ENCODE measurements at places on chromosomes 1 and 21.

- no peak for DNase-seq
Observed at GRCh38 chr21:21661741-21662140, 663.5 kb downstream of the NCAM2 start.

DNA sequence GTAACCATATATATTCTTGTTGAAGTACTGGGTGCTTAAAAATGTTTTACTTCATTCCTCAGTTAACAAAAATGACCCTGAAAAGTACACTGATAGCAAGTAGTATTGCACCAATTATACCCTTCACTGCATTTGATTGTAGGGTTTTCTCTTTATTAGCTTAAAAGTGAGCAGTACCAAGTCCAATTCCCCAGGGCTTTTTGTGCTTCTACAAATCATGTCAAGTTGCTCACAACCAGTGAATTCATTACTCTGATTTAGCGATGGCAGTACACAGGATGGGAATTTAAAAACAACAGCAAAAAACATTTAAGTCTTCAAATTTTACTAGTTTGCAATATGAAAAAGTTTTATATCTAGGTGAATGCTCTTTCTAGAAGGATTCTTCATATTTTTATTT, 436.4 kb downstream of the PTBP2 start:
- DNase-seq: no peak

GRCh38 chr1:10730985-10731384, 65.5 kb downstream of the CASZ1 start:
- peak; percentile 71 for DNase-seq

- DNase-seq: no peak
Observed at GRCh38 chr1:53821380-53821779, 16.7 kb downstream of the NDC1 start.

DNA sequence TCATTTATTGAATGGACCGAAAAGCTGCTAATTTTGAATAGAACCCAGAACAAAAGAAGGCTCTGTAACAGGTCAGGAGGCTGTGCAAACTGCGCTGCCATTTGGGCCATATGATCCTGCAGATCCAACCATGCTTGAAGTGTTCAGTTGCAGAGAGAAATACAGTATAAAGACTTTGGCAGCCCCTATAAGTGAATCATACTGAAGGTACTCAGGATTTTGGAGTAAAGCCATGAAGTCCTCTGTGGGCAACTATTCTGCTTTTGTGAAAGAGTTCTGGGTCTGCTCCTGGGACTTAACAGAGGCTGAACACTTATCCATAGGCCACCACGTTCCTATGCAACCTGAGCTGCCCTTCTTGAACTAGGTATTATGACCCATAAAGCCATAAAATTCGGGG, 1613.6 kb upstream of the PRMT6 start:
- DNase-seq: peak; percentile 1

DNA sequence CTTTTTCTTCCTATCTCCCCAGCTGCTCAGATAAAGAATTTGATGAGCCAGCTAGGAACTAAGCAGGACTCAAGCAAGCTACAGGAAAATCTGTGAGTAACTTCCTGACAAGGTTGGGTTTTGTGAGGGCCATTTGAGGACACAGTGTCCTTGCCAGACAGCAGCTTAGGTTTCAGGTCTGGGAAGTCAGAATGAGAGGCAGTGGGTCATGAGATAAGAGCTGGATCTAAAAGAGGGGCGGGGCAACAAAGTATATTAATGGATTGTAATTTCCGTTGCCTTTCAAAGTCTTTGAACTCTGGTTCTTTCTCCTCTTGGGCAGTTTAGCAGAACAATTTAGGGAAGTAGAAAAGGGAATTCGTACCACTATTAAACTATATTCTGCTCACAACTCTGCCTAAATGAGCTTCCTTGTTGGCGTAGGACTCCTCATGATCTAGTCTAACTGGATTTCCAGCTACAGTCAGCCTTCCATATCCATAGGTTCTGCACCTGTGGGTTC, 16.6 kb downstream of the STX12 start:
- peak; percentile 74 for DNase-seq

- no peak for DNase-seq
Observed at GRCh38 chr1:116624040-116624439, 43.5 kb downstream of the IGSF3 start.

DNA sequence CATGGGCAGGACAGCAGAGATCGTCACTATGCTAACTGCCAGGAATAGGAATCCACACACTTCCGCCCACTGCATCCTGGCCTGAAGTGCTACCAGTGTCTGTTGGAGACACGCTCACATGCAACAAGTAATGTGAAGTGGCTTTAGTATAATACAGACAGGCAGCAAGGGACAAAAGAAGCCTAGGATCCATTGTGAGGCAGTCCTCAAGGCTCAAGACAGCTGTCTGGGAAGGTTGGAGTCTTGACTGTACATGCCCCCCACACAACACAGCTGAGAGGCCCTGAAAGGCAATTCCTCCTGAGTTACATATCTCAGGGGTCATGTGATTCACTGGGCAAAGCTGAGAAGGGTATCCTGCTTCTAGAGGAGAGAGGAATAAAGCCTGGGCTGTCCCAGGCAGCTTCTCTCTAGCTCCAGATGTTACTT, 39.9 kb upstream of the CD1D start:
- peak; percentile 26 for DNase-seq

- no peak for DNase-seq
Observed at GRCh38 chr1:234217316-234217840, 155.9 kb upstream of the COA6 start.

DNA sequence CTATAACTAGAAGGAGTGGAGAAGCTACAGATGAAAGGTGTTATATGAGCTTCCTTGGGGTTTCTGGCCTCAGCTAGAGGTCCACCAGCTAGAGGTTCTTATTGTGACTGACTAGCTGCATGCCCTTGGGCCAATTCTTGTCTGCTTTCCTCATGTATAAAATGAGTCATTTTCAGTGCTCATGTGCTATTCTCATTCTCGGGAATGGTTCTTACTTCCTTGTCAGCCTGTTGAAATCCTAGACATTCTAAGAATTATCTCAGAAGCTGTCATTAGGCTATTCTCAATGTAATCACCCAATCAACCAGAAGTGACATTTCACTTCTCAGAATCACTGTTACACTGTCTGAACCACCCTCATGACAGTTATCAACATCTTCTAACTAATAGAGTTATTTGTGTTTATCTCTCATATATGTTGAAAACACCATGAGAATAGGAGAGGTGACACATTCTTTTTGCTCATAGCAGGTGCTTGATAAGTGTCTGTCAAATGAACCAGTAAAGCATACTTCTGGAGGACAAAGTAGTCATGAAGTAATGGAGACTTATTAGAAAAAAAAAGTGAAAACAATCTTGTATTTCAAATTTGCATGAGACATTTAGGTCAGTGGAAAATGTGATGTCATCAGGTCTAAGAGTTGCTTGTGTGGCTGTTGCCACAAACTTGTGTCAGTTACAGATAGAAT, 122.8 kb upstream of the IVNS1ABP start:
- peak; percentile 70 for DNase-seq

- DNase-seq: no peak
Observed at GRCh38 chr1:13871413-13871812, 171.4 kb downstream of the PRDM2 start.

DNA sequence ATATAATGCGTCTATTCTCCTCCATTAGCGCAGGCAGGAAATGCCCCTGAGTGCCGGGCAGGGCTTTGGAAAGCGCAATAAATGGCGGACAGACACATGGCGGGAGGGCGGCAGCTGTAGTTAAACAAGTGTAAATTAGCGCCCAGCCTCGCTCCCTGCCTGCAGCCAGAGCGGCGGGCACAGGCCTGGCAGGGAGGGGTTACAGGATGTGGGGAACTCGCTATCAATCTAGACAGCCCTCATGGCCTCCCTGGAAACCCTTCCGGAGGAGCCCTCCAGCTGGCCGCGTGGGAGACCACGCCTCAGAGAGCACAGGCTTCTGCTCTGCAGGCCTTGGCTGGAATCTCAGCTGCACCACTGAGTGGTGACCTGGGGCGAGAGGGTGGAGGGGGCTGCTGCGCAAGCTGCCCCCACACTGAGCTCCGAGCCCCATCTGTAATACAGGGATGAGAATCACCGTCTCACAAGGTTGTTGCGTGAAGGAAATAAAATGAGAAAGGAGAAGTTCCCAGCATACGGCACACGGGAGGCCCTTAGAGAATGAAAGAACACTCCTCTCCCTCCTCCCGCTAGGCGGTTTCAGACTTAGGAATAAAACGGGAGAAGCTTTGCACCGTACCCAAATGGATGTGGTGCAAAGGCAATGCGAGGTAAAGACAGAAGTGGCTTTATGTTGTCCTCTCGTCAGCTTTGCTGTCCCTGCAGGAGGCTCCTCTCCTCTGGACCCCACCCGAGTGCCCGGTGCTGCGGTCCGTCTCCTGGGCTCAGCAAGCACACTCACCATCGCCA, 167.2 kb upstream of the POU3F1 start:
- no peak for DNase-seq

DNA sequence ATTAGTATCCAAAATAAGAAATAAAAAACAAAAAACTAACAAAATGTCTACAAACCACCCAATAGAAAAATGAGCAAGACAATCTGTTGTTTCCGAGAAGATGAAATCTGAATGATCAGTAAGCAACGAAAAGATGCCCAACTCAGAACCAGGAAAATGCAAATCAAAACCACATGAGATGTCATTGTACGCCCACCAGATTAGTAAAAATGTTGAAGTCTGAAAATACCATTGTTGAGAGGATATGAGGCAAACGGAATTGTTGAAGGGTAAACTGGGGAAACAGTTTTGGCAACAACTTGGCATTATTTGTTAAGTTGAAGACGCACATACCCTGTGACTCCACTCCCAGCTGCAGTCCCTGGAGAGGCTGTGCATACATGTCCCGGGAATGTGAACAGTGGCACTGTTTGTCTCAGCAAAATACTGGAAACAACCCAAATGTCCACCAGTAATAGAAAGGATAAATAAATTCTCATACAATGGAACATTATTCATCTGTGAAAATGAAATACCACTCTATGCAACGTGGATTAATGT, 10.6 kb downstream of the ZBTB17 start:
- peak; percentile 91 for DNase-seq

DNA sequence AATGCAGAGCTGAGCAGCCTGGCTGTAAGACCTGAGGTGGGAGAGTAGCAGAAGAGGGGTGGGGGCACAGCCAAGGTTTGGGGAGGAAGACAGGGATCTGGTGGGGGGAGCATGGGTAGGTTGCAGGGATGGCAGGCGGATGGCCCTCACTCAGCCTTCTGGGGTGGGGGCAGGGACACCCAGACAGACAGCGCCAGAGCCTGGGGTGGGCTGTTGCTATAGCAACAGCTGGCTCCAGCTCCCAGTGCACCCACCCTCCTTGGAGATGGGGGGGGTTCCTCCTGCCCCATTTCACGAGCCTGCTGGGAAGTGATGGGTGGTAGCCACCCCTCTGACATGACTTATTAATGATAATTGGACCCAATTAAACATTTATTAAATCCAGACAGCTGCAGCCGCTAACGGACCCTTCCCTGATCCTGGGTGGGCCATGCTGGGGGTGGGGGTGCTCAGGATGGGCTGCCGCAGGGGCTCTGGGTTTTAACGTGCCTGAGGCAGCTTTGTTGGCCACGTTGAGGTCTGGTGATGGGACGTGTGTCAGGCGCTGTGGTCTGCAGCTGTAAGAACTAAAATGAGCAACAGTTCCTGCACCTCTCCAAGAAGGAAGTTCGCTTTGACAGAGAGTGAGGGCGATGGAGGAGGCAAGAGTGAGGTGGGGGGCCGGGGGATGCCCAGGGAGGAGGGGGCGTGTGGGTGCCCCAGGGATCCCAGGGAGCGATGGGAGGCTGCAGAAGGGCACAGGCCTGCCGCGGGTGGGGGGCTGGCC, 19.4 kb downstream of the AGRN start:
- DNase-seq: no peak

- DNase-seq: no peak
Observed at GRCh38 chr21:34203851-34204420, 130.6 kb downstream of the MRPS6 start.
